ENCODE measurements at places on chromosomes 12 and 14. TPM values are rescaled to one million over a fixed set of nuclear protein-coding genes. Genes with fewer than 3 reads are reported as not detected.

DNA sequence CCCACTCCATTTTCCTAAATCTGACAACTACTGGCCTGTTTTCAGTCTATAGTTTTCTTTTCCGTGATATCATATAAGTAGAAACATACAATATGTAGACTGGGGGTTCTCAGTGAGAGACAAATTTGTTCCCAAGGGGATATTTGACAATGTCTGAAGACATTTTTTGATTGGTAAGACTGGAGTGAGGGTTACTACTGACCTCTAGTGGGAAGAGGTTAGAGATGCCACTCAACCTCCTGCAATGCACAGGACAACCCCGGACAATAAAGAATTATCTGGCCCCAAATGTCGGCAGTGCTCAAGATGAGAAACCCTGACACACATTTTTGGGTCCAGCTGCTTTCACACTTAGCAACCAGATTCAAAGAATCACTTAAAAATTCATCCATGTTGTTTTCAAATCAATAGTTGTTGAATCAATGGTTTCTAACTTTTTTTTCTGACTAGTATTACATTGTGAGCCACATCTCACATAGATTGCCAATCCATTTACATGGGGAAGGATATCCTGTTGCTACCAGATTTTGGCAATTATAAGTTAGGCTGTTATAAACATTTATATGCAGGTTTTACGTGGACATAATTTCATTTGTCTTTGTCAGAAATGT is 307.1 kb downstream of the RPL10L start:
- no peak overlapping the region for H3K27ac ChIP-seq
- no peak for DNase-seq
- H3K4me1 ChIP-seq: no peaks in the 10 kb centered on the region
- H3K4me3 ChIP-seq: no peak overlapping the region
- no peaks in the 10 kb centered on the region for H3K36me3 ChIP-seq

DNA sequence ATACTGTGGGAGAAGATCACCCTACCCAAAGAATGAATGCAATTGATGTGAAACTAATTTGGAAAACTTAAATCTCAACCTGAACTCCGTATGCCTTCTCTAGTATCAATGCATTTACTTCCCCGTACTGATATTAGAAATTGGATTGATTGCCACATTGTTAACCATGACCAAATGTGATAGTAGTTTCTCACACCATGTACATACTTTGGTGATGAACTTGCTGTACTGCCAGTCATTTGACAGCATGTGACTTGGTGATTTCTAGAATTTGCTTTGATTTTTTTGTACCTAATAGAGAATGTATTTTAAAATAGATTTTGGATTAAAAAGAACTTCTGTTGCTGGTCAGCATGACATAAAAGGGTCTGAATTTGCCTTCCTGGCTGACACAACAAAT is 579.8 kb upstream of the TMEM132C start:
- H3K27me3 ChIP-seq: no peaks in the 10 kb centered on the region
- DNase-seq: no peak
- no peaks in the 10 kb centered on the region for H3K36me3 ChIP-seq
- no peak overlapping the region for H3K4me3 ChIP-seq
- H3K27ac ChIP-seq: no peak overlapping the region
- H3K4me1 ChIP-seq: no peaks in the 10 kb centered on the region

DNA sequence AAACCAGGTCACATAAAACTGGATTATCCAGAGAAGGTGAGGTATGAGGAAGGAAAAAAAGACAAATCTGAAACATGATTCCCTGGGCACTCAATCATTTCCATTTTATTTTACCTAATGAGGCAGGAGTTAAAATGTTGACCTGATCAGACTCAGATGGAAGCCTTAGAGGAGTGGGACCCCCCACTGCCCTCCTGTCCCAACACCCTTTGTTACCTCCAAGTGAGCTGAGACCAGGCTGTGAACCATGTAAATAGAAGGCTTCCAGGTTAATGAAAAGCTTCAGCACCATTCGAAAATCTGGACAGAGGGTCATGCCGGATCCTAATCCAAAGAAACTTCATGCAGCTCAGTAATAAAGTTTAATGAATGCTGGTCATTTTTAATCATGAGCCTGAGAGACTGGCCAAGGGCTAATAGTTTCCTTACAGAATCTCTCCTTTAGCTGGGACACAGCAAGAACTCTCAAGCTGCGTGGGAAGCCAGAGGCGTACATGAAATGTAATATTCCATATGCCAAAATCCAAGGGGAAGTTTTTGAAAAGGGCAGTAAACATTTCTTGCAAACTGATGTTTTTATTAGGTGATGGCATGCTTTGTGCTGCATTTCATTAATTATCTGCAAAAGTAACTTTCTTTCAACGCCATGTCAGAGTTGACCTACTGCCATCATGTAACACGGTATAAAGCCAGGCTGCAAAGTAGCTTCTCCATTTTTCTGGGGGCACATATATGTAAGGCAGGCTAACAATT is 183.0 kb downstream of the PAX9 start:
- no peak for DNase-seq
- no peak overlapping the region for H3K27ac ChIP-seq
- peaks cover 10% of the 10 kb centered on the region for H3K27me3 ChIP-seq
- no peaks in the 10 kb centered on the region for H3K36me3 ChIP-seq
- no peaks in the 10 kb centered on the region for H3K4me1 ChIP-seq

DNA sequence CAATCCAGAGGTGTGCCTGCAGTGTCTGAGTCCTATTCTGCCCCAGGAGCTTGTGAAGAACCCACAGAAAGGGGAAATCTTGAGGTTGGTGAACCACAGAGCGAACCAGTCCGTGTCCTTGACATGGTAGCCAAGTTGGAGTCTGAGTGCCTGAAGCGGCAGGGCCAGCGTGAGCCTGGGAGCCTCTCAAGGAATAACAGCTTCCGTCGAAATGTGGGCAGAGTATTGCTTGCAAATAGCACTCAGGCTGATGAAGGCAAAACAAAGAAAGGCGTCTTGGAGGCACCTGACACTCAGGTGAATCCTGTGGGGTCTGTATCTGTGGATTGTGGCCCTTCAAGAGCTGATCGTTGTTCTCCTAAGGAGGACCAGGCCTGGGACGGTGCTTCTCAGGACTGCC is 60.5 kb downstream of the ATG14 start:
- no peak for DNase-seq
- peaks cover 4% of the 10 kb centered on the region for H3K4me1 ChIP-seq
- no peak overlapping the region for H3K4me3 ChIP-seq
- H3K27me3 ChIP-seq: no peaks in the 10 kb centered on the region
- H3K36me3 ChIP-seq: peaks cover 4% of the 10 kb centered on the region
- H3K27ac ChIP-seq: no peak overlapping the region

DNA sequence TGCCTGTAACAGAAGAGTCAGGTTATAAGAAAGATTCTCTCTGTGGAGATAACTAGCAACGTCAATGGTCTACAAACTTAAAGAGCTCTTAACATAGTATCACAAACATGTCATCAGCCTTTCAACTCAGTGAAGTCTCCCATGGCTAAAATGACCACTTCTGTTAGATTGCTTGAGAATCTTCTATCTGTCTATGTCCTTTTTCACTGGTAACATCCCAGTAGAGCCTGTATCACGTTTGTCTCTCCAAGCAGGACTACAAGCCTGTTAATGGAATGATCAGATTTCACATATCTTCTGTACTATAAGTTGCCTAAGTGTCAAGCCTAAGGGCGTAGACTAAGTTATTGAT is 50.7 kb downstream of the SLC2A13 start:
- peak overlapping the region; percentile 81 for H3K27ac ChIP-seq
- DNase-seq: no peak
- H3K4me3 ChIP-seq: no peak overlapping the region
- H3K4me1 ChIP-seq: peaks cover 28% of the 10 kb centered on the region
- H3K36me3 ChIP-seq: no peaks in the 10 kb centered on the region
- no peaks in the 10 kb centered on the region for H3K27me3 ChIP-seq

DNA sequence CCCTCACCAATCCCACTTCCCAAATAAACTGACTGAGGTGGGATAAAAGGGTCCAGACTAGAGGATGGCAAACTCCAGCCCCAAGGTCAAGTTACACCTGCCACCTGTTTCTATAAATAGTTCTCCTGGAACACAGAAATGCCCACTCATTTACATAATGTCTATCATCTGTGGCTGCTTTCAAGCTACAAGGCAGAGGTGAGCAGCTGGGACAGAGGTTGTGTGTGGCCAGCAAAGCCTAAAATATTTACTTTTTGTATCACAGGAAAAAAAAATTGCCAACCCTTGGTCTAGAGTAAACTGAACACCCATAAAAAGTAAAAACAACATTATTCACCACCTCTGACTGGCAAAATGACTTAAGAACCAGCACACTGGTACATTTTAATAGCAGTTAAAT is 269.4 kb downstream of the RGS6 start:
- no peak overlapping the region for H3K27ac ChIP-seq
- DNase-seq: no peak
- H3K4me3 ChIP-seq: no peak overlapping the region
- H3K4me1 ChIP-seq: no peaks in the 10 kb centered on the region
- peaks cover 8% of the 10 kb centered on the region for H3K27me3 ChIP-seq

DNA sequence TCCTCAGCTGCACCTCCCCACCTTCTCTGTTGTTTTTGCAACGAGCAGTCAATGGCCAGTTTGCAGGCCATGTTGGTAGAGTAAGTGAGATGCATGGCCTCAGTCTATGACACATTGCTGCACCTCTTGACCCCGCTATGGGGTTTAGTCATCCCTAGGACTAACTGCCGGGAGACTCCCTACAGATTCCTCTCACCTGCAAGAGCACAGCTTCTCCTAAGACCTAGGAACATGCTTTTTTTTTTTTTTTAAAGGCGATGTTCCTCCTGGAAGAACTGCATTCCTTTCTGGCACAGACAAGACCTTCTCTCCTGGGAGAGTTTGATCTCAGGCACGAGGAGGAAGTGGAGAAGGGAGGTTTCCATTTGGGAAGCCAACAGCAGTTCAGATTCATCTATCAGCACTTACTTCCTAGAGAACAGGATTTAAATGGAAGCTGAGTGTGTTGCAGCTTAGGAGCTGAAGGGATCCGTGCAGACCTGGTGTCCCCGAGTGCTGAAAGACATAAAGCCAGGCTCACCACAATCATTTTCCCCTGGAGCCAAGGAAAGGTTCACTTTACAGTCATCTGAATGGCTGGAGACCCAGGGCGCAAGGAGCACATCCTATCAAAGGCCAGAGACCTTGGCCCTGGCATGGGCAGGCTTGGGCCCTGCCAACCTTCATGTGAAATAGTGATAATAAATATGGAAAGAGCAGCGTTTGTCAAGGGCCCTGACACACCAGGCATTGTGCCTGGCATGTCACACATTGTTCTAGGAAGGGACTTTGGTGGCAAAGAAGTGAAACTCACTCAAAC is 104.1 kb downstream of the LGMN start:
- no peaks in the 10 kb centered on the region for H3K27me3 ChIP-seq
- H3K4me3 ChIP-seq: no peak overlapping the region
- DNase-seq: no peak
- H3K4me1 ChIP-seq: peaks cover 12% of the 10 kb centered on the region
- H3K36me3 ChIP-seq: peaks cover 12% of the 10 kb centered on the region
- no peak overlapping the region for H3K27ac ChIP-seq

GRCh38 chr12:24921251-24922038 is 27.5 kb downstream of the BCAT1 start:
- H3K27ac ChIP-seq: peak overlapping the region; percentile 84
- DNase-seq: no peak
- no peaks in the 10 kb centered on the region for H3K36me3 ChIP-seq
- H3K4me1 ChIP-seq: peaks cover 61% of the 10 kb centered on the region
- no peak overlapping the region for H3K4me3 ChIP-seq

TBX3 gene
- total RNA-seq: 2.5 TPM

ASCL1 gene
- total RNA-seq: not detected

DNA sequence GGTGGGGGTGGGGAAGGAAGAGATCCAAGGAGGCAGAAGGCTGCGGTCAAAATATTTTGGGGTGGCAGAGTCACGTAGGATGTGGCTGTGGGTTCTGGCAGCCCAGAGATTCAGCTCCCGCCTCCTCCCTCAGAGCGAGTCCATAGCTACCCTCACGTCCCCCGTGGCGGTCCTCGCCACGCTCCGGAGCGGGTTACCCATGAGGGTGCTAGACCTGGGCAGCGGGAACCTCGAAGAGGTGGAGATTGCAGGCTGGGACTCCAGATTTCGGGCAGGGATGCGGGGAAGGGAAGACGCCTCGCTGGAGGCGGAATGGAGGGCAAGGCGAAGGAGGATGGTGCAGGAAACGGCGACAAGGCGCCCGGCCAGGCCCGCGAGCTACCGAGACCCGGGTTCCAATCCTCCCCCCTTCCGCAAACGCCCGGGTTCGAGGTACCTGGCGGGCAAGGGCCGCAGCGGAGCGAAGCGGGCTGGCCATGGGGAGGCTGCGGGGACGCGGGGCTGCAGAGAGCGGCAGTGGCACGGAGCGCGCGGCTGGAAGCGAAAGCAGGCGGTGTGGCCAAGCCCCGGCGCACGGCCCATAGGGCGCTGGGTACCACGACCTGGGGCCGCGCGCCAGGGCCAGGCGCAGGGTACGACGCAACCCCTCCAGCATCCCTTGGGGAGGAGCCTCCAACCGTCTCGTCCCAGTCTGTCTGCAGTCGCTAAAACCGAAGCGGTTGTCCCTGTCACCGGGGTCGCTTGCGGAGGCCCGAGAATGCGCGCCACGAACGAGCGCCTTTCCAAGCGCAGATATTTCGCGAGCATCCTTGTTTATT is 46.2 kb downstream of the BCAT1 start:
- H3K27me3 ChIP-seq: no peaks in the 10 kb centered on the region
- H3K27ac ChIP-seq: peak overlapping the region; percentile 88
- peaks cover 10% of the 10 kb centered on the region for H3K36me3 ChIP-seq
- H3K4me1 ChIP-seq: peaks cover 52% of the 10 kb centered on the region
- peak overlapping the region; percentile 84 for H3K4me3 ChIP-seq

DNA sequence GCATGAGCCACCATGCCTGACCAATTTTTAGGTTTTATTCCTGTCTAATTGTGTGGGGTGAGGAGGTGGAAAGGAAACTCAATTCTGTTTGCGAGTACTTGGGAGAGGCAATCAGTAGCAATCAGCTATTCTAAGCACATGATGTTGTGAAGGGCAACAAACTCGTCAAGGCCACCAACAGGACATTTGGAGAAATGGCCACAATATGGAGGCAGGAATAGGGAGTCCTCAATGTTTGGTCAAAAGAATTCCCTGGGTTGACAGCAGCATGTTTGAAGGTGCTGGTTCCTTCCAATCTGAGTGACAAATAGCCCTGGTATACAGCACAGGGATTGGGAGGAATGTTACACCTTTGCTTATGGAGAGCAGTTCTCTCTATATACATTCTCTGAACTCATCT is 32.7 kb upstream of the USP44 start:
- DNase-seq: no peak
- no peaks in the 10 kb centered on the region for H3K27me3 ChIP-seq
- no peak overlapping the region for H3K4me3 ChIP-seq
- peaks cover 9% of the 10 kb centered on the region for H3K4me1 ChIP-seq

DNA sequence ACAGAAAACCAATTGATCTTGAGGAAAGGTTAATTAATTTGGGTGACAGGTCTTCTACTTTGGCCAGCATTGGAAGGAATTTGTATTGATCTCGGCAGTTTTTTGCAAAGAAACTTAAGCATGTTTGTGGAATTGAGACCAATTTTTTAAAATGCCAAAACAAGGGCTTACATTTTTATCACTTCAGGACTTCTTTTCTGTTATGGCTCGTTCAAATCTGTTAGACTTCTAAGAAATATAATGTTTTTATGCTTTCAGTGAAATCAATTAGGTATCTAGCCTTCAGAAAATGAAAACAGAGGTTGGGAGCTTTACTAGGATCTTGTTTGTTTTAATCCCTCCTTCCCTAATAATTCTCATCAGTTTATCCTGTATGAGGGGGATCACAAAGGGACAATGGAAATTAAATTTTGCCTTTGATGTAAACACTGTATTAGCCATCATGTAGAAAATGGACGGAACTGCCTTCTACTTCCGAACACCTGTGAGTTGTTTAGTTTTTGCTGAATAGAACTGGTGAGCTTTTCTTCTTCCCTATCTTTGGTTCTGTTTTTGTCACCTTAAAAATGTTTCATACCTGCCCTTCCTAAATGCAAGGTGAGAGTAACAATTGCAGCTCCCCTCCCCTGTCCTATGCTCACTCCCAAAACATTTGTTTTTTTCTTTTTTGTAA is 7.8 kb downstream of the FOXA1 start:
- no peak overlapping the region for H3K27ac ChIP-seq
- H3K36me3 ChIP-seq: peaks cover 3% of the 10 kb centered on the region
- H3K4me1 ChIP-seq: peaks cover 11% of the 10 kb centered on the region
- H3K4me3 ChIP-seq: no peak overlapping the region

Data from chondrocyte (in vitro differentiated cells).